Astrocyte (in vitro differentiated cells and primary cell): ENCODE measurements at places on chromosomes 4 and X. TPM values are rescaled to one million over a fixed set of nuclear protein-coding genes. Genes with fewer than 3 reads are reported as not detected.

The PLAC8 gene
- total RNA-seq: 19.5 and 27.8 TPM in 2 replicates

GRCh38 chr4:185529413-185529812 is 5.9 kb downstream of the PDLIM3 start:
- no peaks in the 10 kb centered on the region for H3K4me1 ChIP-seq
- DNase-seq: no peak
- H3K27me3 ChIP-seq: no peaks in the 10 kb centered on the region
- H3K4me3 ChIP-seq: no peak overlapping the region
- no peak overlapping the region for H3K27ac ChIP-seq

The CABS1 gene
- total RNA-seq: not detected in 2 replicates

DNA sequence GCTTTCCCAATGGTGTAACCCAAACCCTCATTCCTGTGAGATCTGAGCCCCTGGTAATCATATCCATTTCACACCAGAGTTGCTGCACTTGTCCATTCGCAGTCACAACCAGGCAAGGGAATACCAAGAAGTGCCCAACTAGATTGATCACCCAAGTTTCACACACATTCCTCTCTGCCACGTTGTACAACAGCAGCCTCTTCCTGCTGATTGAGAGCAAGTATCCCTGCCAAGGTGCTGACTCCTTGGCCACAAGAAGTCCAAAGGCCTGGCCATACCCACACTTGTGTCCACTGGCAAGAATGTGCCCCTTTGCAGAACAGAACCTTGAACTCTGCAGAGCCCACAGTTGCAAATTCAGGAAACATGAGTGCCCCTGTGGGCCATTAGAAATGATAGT is 6.5 kb upstream of the ACOT9 start:
- no peaks in the 10 kb centered on the region for H3K36me3 ChIP-seq
- no peaks in the 10 kb centered on the region for H3K27me3 ChIP-seq
- peaks cover 7% of the 10 kb centered on the region for H3K4me1 ChIP-seq
- DNase-seq: no peak
- H3K4me3 ChIP-seq: no peak overlapping the region

DNA sequence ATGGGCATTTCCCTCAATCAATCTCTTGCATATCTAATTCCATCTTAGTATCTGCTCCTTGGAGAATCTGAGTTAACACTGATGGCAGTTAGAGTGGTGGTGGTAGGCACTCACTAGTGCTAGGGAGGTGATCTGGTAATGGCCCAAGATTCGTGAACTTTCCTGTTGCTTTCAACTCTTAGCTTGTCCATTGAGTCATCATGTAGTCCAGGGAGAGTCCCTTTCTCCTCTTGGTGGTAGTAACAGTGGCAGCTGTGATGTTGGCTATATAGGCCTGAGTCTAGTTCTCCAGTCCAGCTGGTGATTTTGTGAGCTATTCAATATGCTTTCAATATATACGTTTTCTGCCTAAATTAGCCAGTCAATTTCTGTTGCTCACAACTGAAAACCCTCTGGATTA is 7.0 kb upstream of the XKRX start:
- DNase-seq: no peak
- H3K4me1 ChIP-seq: no peaks in the 10 kb centered on the region
- H3K36me3 ChIP-seq: no peaks in the 10 kb centered on the region
- no peaks in the 10 kb centered on the region for H3K27me3 ChIP-seq

- no peaks in the 10 kb centered on the region for H3K36me3 ChIP-seq
- H3K27me3 ChIP-seq: no peaks in the 10 kb centered on the region
- no peak overlapping the region for H3K27ac ChIP-seq
- H3K4me1 ChIP-seq: no peaks in the 10 kb centered on the region
- no peak for DNase-seq
- no peak overlapping the region for H3K4me3 ChIP-seq
Observed at GRCh38 chr4:147085781-147086180, 140.1 kb upstream of the TTC29 start.

The MAGIX gene
- total RNA-seq: 0.96 and 1.2 TPM in 2 replicates

GRCh38 chr4:45580334-45580733 is 543.5 kb downstream of the GABRG1 start:
- no peak overlapping the region for H3K27ac ChIP-seq
- H3K4me1 ChIP-seq: no peaks in the 10 kb centered on the region
- no peak for DNase-seq
- H3K4me3 ChIP-seq: no peak overlapping the region
- H3K36me3 ChIP-seq: no peaks in the 10 kb centered on the region

DNA sequence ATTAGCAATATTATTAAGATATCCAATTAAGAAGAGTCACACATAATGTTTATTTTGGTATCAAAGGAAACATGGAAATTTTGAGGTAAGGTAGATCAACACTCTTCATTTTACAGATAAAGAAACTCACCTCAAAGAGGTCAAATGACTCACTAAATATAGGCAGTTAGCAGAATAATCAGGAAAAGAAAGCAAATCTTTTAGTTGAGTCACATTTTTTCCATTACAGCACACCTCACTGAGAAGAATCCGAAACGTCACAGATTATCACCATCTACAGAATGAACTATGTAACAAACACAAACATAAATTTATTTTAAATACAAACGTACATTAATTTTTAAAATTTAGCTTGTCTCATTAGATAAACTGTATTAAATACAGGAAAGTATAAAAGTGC is 70.1 kb downstream of the TMEM47 start:
- no peaks in the 10 kb centered on the region for H3K36me3 ChIP-seq
- no peak for DNase-seq
- no peaks in the 10 kb centered on the region for H3K27me3 ChIP-seq
- no peak overlapping the region for H3K27ac ChIP-seq

The MAGEB2 gene
- not detected in 2 replicates for total RNA-seq
